ENCODE measurements at places on chromosomes 12 and 14.

DNA sequence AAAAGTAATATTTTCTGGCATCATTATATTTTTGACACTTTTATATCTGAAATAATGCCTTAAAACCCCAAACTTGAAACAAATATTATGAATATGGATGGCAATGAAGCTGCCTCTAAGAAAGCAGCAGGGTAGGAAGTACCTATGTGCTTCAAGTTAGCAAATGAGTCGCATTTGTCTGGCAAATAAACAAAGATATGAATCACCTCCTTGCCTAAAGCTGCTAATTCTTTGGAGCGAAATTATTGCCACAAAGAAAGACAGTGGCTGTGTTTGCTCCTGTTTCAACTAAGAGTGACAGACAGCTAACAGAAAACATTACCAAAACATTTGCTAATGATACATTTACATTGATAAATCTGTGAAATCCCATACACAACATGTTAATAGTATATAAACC lies 854.9 kb downstream of the RPS29 start:
- DNase-seq: no peak
- no peaks in the 10 kb centered on the region for H3K36me3 ChIP-seq
- H3K4me1 ChIP-seq: no peaks in the 10 kb centered on the region
- H3K27me3 ChIP-seq: no peaks in the 10 kb centered on the region
- no peak overlapping the region for H3K4me3 ChIP-seq
- no peak overlapping the region for H3K27ac ChIP-seq

- DNase-seq: no peak
- H3K27me3 ChIP-seq: peaks cover 32% of the 10 kb centered on the region
- peaks cover 5% of the 10 kb centered on the region for H3K4me1 ChIP-seq
Measured at GRCh38 chr12:108125073-108125472, 4.0 kb upstream of the WSCD2 start.

DNA sequence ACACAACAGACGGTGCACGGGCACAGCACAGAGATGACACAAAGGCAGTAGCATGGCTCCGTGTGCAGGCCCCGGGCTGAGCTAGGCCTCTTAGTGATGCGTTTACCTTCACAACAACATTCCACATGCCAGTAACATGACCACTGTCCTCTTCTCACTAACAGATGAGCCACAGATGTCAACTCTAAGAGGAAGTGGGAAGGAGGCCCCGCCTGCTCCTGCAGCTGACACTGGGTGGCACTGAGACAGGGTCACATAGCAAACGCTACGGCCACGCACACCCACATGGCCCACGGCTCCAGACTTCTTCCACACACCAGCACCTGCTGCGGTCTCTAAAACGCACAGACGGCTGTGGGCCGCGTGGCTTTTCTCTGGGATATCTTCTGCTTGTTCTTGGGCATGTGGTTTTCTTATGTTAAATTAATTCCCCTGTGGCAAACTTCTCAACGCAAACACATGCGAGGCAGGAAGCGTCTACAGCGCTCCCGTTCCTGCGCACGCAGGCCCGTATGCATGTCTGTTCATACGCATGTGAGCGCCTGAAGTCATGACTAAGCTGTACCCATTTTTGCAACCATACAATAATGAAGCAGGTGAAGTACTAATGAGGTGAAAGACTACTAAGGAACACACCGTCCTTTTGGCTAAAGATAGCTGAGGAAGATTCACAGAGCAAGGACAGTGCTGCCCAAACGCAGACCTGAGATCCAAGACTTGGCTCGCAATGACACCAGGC lies 26.8 kb downstream of the AMN start:
- no peak overlapping the region for H3K4me3 ChIP-seq
- DNase-seq: peak; percentile 36
- H3K36me3 ChIP-seq: peaks cover 85% of the 10 kb centered on the region
- peak overlapping the region; percentile 40 for H3K27ac ChIP-seq

GRCh38 chr14:102606296-102606695 lies 13.8 kb downstream of the RCOR1 start:
- no peaks in the 10 kb centered on the region for H3K27me3 ChIP-seq
- H3K4me3 ChIP-seq: no peak overlapping the region
- H3K4me1 ChIP-seq: no peaks in the 10 kb centered on the region
- peaks cover 16% of the 10 kb centered on the region for H3K36me3 ChIP-seq

DNA sequence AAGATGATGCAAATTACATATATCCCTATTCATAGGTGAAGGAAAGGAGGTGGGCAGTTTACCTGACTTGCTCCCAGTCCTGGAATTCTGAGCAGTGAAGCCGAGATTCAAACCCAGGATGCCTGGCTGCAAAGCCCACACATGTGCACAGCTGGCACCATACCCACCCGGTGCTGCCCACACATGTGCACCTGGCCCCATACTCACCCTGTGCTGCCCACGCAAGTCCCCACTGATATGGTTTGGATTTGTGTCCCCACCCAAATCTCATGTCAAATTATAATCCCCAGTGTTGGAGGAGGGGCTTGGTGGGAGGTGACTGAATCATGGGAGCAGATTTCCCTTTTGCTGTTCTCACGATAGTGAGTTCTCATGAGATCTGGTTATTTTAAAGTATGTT lies 179.2 kb upstream of the C14orf180 start:
- H3K27ac ChIP-seq: no peak overlapping the region
- H3K4me3 ChIP-seq: no peak overlapping the region
- H3K36me3 ChIP-seq: no peaks in the 10 kb centered on the region
- no peaks in the 10 kb centered on the region for H3K27me3 ChIP-seq

GRCh38 chr14:44372807-44373489 lies 134.1 kb downstream of the FSCB start:
- H3K4me3 ChIP-seq: no peak overlapping the region
- no peak for DNase-seq
- H3K27ac ChIP-seq: no peak overlapping the region
- no peaks in the 10 kb centered on the region for H3K4me1 ChIP-seq
- no peaks in the 10 kb centered on the region for H3K27me3 ChIP-seq

GRCh38 chr12:68998041-68998440 lies 65.1 kb upstream of the CPM start:
- H3K36me3 ChIP-seq: no peaks in the 10 kb centered on the region
- H3K27me3 ChIP-seq: no peaks in the 10 kb centered on the region
- peaks cover 36% of the 10 kb centered on the region for H3K4me1 ChIP-seq
- H3K4me3 ChIP-seq: no peak overlapping the region
- H3K27ac ChIP-seq: no peak overlapping the region

GRCh38 chr14:90573385-90574105 lies 176.7 kb downstream of the CALM1 start:
- H3K4me1 ChIP-seq: no peaks in the 10 kb centered on the region
- H3K4me3 ChIP-seq: no peak overlapping the region
- H3K36me3 ChIP-seq: no peaks in the 10 kb centered on the region

DNA sequence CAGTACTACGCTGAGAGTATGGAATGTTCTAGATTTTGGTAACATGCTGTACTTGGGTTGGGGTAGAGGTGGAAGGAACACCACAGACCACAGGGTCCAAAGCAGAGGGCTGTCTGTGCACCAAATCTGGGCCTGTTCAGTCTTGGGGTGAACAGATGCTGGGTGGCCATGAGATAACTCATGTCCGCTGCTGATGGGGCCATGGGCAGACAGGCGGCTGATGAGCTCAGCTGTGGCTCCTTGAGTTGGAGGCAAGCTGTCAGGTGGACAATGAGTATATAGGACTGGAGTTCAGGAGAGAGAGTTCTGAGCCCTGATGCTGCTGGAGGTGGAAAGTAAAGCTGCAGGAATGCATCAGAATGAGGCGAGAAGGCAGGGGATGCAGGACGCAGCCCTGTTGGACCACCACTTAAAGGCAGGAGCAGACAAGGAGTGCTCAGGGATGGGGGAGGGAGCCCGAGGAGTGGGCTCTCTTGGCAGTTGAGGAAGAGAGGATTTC lies 6.2 kb downstream of the SMIM41 start:
- no peak overlapping the region for H3K4me3 ChIP-seq
- H3K4me1 ChIP-seq: no peaks in the 10 kb centered on the region
- DNase-seq: no peak
- H3K27ac ChIP-seq: no peak overlapping the region

DNA sequence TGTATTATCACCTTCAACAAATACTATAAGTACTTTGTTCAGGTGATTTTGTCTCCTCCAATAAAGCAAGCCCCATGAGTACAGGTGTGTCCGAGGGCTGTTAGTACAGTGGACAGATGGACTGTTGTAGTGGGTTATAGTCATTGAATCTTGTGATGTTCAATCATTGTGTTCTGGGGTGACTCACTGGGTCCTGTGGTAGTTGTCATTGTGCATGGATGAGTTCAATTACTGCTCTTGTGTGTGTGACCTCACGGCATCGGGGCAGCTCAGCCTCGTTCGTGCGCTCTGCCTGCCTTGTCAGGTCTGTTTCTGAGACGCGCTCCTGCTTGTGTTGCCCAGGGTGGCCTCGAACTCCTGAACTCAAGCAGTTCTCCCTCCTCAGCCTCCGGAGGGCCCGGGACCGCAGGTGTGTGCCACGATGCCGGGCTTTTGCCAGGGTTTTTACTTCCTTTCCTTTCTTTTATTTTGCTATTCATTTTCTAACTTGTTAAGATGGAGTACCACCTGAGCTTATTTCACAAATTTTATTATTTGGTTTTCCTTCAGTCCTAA lies 72.2 kb downstream of the DDX51 start:
- no peaks in the 10 kb centered on the region for H3K4me1 ChIP-seq
- H3K27me3 ChIP-seq: no peaks in the 10 kb centered on the region
- no peak overlapping the region for H3K27ac ChIP-seq
- no peak overlapping the region for H3K4me3 ChIP-seq

- H3K27me3 ChIP-seq: no peaks in the 10 kb centered on the region
- no peak for DNase-seq
- H3K27ac ChIP-seq: no peak overlapping the region
Measured at GRCh38 chr12:32255588-32255987, 143.8 kb upstream of the FGD4 start.

GRCh38 chr12:69553628-69554248 lies 31.5 kb upstream of the CCT2 start:
- H3K4me1 ChIP-seq: peaks cover 35% of the 10 kb centered on the region
- no peaks in the 10 kb centered on the region for H3K27me3 ChIP-seq
- DNase-seq: no peak
- H3K4me3 ChIP-seq: no peak overlapping the region
- peak overlapping the region; percentile 91 for H3K27ac ChIP-seq
- no peaks in the 10 kb centered on the region for H3K36me3 ChIP-seq

GRCh38 chr14:48023881-48024280 lies 348.5 kb upstream of the MDGA2 start:
- DNase-seq: no peak
- no peak overlapping the region for H3K27ac ChIP-seq
- H3K27me3 ChIP-seq: no peaks in the 10 kb centered on the region
- H3K36me3 ChIP-seq: no peaks in the 10 kb centered on the region

DNA sequence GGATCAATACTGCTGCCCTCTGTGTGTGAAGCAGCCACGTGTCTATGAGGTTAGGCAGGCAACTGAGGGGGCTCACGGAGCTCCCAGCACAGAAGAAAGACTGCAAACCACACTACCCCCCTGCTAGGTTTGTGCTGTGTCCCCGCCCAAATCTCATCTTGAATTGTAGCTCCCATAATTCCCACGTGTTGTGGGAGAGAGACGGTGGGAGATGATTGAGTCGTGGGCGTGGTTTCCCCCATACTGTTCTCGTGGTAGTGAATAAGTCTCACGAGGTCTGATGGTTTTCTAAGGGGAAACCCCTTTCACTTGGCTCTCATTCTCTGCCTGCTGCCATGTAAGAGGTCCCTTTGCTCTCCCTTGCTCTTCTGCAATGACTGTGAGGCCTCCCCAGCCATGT lies 68.6 kb downstream of the ACTN1 start:
- no peak for DNase-seq
- H3K4me1 ChIP-seq: 0 out of 2 replicates have a peak, but pooled peaks cover 5% of the 10 kb centered on the region
- H3K27me3 ChIP-seq: no peaks in the 10 kb centered on the region
- H3K4me3 ChIP-seq: no peak overlapping the region
- H3K36me3 ChIP-seq: peaks cover 98% of the 10 kb centered on the region
- H3K27ac ChIP-seq: no peak overlapping the region

GRCh38 chr12:67942724-67943123 lies 46.5 kb upstream of the IFNG-AS1 start:
- H3K27ac ChIP-seq: no peak overlapping the region
- DNase-seq: no peak
- no peak overlapping the region for H3K4me3 ChIP-seq

GRCh38 chr12:108305520-108305919 lies 33.6 kb downstream of the CMKLR1 start:
- no peak for DNase-seq
- H3K4me3 ChIP-seq: no peak overlapping the region
- no peaks in the 10 kb centered on the region for H3K4me1 ChIP-seq

Measured in SJSA1 (cell line).